ENCODE measurements at places on chromosomes 1 and 21.

DNA sequence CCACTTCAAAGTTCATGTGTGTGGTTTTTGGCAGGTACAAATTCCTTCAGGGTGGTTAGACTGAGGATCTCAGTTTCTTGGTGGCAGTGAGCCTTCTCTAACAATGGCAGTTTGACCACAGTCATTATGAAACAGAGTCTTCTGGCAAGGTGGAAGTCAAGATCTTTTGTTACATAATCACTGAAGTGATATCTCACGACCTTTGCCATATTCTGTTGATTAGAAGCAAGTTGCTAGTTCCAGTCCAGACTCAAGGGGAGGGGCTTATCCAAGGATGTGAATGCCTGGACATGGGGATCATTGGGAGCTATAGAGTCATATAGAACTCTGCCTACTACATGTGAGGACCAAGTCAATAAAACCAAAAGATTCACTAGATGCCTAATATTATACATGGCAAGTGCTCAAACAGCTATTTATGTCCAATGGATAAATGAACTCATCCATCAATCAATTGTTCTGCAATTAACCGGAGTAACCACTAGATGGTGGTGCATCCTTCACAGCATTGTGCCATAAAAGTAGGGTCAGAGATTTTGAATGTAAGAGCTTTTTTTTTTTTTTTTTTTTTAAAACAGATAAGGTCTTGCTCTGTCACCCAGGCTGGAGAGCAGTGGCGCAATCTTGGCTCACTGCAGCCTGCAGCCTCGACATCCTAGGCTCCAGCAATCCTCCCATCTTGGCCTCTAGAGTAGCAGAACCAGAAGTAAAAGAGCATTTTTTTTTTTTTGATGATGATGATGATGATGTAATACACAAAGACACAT, 131.9 kb downstream of the CRB1 start:
- DNase-seq = no peak

- DNase-seq = no peak
Observed at GRCh38 chr1:12405325-12406210, 175.7 kb downstream of the VPS13D start.

- DNase-seq = no peak
Observed at GRCh38 chr1:207001492-207002245, 30.9 kb downstream of the C1orf116 start.

DNA sequence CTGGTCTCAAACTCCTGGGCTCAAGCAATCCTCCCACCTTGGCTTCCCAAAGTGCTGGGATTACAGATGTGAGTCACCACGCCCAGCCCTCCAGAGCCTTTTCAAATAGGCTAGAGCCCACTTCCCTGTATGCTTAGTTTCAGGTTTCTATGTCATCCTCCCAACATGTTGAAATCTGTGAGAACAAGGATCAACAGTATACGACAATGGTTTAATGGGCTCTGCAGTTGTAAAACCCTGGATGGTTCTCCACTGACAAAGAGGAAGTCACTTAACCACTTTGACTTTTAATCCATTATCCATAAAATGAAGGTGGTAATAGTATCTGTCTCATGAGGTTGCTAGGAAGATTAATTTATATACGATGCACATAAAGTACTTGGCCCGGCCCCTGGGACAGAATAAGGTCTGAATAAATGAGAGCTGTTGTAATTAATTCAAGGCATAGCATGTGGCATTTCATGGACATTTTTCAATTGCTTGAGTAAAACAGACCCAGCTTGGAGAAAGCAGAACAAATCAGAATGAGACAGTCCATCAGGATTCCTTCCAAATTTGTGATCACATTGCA, 113.9 kb upstream of the ZNF648 start:
- DNase-seq = no peak

DNA sequence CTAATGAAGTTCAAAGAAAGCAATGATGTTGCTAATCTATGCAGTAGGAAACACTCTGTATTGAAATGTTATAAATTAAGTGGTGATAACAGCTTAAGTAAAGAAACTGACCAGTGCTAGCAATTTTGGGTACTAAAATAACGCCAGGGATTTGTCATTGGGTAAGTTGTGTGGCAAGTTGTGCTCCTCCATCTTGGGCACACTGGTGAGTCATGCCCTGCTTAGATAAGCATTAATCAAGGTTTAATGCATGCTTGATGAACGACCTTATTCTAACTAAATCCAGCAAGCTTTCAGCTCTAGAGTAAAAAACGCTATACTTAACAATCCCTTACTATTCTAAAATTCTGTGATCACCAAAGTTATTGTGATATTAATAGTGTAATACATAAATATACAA, 25.2 kb downstream of the VAMP4 start:
- DNase-seq = no peak

DNA sequence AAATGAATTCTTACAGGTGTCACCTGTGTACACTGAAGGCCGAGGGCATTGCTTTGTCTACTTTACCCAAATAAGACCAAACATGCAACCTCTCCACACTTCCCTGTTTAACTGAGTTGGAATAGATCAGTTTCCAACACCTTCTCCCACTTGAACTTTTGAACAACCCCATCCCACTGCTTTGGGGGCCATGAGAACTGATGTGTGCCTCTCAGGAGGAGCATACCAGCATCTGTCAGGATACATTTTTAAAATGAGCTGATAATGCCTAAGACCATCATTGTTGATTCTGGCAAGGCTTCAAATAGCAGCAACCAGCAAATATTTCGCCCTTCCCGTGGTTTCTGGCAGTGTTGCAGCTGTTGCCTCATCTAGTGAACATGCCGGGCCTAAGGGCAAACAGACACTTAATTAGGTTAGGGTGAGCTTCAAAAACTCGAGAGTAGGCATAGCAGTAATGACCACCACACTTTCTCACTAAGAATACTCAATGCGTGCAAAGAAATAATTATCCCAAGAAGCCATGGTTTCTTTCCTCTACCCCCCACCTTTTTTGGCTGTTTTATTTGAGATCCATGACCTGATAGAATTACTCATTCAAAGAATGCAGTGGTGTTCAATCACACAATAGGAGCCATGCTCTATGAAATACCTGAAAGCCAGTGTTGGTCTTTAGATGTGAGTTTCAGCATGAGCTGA, 63.7 kb downstream of the MAP10 start:
- no peak for DNase-seq

DNA sequence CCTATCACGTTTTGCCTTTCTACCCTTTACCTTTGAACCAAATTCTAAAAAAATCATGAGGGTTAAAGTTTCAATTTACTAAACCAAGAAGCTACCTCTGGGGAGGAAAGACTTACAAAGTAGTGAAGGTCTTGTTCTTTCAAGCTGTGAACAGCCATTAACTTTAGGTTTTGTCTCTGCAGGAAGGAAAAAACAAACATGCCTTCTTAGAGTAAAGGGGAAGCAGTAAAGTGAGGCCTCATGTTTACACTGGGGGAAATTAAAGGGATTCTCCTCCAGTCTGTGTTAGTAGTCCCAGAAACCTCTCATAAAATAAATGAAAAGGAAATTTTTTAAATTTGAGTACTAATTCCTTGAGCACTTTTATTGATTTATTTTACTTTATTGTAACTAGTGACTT, 780.2 kb upstream of the ADGRL2 start:
- DNase-seq = no peak

DNA sequence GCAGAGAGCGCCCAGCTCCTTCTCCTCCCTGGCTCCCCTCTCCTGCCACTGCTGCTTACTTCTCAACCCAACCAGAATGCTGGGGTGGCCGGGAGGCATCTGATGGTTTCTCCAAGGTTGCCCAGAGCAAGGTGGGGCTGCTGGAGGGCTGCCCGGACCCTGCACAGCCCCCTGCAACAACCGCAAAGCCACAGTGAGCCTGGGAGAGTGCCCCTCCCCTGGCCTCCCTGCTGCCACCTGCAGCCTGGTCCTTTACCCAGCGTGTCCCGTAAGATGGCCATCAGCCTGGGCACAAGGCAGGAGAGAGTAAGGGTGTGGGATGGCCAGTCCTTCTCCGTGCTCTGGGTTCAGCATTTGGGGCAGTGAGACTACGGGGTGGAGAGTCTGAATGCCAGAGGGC, 17.0 kb downstream of the MX2 start:
- no peak for DNase-seq

DNA sequence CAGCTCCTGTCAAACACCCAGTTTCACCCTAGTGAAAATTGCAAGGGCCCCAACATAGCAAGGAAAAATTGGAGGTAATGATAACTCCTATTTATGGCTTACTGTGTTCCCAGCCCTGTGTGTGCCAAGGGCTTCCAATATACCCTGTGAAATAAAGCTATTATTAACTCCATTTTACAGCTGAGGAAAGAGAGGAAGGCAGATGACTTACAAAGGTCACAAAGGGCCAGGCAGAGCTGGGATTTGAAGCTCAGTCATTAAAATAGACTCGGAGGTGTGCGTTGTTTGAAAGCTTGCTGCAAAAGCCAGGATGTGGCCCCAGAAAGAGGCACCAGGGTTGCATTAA, 20.2 kb upstream of the SDC3 start:
- DNase-seq = no peak

DNA sequence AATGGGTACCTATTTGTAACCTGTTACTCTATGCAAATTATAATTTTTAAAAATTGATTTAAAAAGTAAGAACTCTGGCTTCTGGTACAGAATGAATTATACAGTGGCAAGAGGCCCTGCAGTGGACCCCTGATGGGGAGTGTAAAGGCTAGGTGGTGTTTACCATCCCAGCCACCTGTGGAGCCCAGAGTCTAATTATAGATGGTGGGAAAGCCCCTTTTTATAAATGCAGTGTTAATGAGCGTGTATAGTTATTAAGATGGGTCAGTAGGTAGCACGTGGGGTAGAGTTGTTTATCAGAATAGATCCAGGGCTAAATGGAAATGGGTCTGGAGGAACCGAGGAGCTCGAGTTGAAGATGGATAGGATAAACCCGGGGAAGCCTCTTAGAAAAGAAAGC, 13.9 kb upstream of the PRELP start:
- DNase-seq = no peak

- DNase-seq = no peak
Observed at GRCh38 chr1:213658457-213658856, 329.3 kb upstream of the PROX1 start.

- DNase-seq = no peak
Observed at GRCh38 chr1:41521766-41522165, 37.3 kb upstream of the EDN2 start.

- no peak for DNase-seq
Observed at GRCh38 chr21:15276243-15276642, 211.4 kb upstream of the NRIP1 start.

GRCh38 chr1:9900142-9901043, 9.7 kb downstream of the CTNNBIP1 start:
- DNase-seq = no peak
